ENCODE measurements at places on chromosomes 12 and 14.

- no peak for DNase-seq
Measured at GRCh38 chr12:92488735-92489134, 214.1 kb upstream of the PLEKHG7 start.

- DNase-seq = no peak
Measured at GRCh38 chr14:91113829-91114078, at the start of gene DGLUCY. Gene DGLUCY (plus strand): TSS chr14:91114073. CDS start chr14:91160295, 46,222 bp downstream.

DNA sequence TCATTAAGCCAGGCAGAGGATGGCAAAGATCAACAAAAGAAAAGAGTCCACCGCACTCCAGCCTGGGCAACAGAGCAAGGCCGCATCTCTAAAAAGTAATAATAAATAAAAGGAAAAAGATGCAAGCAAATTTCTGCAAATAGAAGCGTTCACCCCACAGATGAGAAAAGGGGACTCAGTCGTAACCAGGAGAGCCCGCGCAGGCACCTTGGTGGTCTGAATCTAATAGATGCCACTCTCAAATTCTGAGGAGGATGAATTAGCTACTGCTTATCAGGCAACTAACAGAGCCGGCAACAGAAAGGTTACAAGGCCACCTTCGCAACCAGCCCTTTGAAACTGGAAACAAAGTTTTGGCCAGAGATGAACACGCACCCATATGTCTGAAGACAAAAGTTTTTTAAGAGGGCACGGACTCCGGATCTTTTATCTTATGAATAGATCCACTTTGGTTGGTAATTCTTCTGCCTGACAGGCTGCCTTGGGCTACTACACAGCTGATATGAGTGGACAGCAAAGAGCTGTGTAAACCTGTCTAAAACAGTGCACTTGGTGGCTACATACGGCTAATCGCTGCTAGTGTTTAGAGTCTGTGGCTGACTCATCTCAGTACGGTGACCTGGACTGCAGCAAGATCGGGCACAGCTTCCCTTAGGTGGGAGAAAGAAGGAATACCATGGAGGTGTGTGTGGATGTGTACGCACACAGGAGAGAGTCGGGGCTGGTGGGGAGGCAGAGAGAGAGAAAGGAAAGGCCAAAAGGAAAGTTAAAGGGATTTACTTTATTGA lies 32.9 kb upstream of the TTC7B start:
- no peak for DNase-seq

DNA sequence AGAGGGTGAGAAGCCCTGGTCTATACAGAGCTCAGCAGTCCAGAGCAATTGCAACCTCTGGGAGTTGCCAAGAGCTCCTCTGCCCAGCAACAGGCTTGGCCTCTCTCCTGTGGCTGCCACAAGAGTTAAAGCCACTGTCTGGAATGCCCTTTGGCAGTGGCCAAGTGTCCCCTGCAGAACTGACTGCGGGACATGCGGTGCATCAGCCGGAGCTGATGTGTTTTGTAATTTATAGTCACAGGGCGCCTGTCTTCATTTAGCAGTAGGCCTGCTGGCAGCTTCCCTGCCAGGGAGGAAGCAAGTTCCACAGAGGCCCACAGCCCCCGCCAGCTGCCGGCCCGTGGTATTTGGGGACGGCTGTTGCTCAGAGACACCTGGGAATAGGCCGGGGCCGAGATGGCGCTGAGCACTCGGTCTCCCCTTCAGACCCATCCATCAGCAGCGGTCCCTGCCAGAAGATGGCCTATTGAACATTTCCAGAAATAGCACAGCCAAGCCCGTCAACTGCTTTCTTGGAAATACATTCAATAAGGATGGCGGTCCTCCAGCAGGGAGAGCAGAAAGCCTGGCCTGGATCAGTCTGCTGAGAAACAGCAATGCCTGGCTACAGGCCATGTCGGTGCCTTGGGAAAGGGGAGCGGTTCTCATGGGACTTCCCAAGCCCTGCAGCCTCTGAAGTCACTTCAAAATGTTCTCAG lies 217.4 kb downstream of the CRADD start:
- DNase-seq = no peak

- DNase-seq = peak; percentile 10
Measured at GRCh38 chr14:74834692-74835392, 41.1 kb downstream of the PROX2 start.

DNA sequence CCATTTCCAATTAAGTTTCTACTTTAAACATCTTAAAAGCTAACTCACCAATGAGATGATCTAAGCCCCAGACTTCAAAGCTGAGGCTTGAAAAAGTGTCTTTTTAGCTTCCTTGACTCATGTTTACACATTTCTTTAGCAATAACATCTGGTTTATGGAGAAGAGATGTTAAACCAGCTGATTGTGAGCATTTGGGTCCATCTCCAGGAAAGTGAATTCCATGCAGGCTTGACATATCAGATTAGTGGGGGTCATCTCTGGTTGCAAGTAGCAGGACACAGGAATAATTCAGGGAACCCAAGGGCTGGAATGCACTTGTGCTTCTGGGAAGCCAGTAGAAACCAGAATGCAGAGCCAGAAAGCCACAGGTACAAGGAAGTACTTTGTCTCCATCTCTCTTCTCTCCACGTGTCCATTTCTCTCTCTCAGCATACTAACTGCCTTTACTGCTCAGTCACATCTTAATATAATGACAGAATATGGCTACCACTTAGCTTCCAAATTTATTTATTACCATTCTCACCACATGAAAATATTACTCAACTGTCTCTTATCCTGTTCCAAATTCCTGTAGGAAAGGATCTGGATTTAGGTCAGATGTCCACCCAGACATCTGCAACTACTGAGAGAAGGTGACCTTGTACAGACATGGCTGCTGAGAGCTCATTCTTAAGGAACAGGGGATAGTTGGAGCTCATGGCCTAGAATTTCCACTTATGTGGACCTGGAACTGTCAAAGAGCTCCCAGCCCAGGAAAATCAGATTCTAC lies 104.4 kb downstream of the SCN8A start:
- DNase-seq = no peak

- DNase-seq = no peak
Measured at GRCh38 chr12:45200491-45201043, 15.3 kb upstream of the ANO6 start.

DNA sequence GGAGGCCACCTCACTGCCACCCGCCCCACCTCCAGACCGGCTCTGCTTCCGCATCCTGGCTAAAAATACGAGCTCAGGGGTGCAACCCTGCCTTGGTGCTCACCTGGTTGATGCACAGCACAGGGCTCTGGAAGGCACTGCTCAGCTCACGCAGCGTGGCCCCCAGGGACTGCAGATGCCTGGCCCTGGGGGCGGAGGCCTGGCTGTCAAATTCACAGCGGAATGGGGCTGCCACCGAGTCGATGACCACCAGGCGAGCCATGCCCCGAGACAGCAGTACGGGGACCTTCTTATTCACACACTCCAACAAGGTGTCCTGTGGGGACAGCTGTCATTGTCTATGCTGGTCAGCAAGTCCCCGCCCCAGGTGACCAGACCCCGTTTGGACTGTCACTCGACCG lies 16.0 kb downstream of the XRCC3 start:
- no peak for DNase-seq

GRCh38 chr14:83863042-83863774 lies 1666.7 kb upstream of the FLRT2 start:
- DNase-seq = no peak

- DNase-seq = peak; percentile 70
Measured at GRCh38 chr14:22976620-22977433, 5.5 kb downstream of the AJUBA start.

- DNase-seq = peak; percentile 90
Measured at GRCh38 chr12:31736472-31736871, 7.7 kb upstream of the AMN1 start.

DNA sequence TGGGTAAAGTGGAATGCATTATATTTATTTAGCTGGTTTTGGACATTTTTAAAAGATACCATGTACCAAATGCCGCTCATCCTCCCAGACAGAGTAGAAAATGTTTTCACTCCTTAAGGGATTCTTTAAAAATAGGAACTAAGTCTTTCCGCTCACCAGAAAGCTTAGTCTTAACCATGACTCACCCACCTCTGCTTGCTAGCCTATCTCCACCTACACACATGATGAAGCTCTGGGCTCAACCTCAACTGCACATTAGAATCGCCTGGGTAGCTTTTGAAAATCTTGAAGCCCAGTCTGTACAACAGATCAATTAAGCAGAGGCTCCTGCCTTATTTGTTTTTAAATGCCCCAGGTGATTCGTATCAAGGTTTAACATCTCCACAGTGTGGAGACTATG lies 260.5 kb downstream of the NEDD1 start:
- DNase-seq = peak; percentile 33

DNA sequence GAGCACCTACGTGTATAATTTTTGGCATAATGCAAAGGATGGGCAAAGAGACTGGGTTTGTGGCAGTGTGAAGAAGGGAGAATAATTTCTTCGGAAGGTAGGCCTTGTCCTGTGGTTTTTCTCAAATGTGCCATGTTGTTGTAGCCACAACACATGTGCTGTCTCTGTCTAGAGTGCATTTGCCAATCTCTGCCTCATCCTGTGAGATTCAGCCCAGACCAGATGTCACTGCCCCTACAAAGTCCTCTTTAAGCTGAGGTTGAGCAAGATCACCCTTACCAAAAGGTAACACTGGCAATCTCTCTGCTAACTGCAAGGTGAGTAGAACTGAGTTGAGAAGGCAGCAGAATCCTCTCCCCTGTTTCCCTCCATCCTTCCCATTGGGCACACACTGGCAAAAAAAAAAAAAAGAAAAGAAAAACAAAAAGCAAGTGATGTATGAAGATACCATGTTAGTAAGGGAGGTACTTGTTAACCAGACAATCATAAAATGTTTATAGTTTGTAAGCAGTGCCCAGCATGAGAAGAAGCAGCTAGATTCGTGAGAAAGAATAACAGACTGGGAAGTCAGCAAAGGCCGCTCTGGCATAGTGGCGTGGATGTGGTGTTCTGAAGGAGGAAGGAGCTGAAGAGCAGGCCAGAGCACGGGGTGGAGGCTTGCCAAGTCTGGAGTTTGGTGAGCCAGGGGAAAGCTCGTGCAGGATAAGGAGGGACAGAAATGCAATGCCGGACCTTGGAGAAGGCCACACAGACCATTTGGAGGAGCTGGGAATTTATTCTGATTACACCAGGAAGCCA lies 18.9 kb downstream of the DYRK2 start:
- DNase-seq = no peak

DNA sequence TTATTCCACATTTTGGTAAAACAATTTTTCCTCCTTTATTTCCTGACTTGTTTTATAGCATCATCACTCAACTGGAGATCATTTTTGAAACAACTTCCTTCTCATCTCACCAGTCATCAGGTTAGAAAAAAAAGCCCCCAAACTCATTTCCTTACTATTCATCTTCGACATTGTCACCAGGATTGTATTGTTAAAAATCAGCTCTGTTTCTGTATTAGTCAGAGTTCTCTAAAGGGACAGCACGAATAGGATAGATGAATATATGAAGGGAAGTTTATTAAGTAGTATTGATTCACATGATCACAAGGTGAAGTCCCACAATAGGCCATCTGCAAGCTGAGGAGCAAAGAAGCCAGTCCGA lies 392.6 kb downstream of the FUT8 start:
- no peak for DNase-seq

- DNase-seq = no peak
Measured at GRCh38 chr14:84336433-84336832, 1193.5 kb upstream of the FLRT2 start.

- DNase-seq = no peak
Measured at GRCh38 chr12:48018618-48018995, 14.3 kb upstream of the COL2A1 start.

- peak; percentile 5 for DNase-seq
Measured at GRCh38 chr12:78406828-78407227, 457.7 kb upstream of the SYT1 start.

GRCh38 chr14:61321385-61322010 lies at the start of gene PRKCH:
Gene PRKCH (plus strand): TSS chr14:61321579. CDS start chr14:61322102, 523 bp downstream.
- DNase-seq = no peak

DNA sequence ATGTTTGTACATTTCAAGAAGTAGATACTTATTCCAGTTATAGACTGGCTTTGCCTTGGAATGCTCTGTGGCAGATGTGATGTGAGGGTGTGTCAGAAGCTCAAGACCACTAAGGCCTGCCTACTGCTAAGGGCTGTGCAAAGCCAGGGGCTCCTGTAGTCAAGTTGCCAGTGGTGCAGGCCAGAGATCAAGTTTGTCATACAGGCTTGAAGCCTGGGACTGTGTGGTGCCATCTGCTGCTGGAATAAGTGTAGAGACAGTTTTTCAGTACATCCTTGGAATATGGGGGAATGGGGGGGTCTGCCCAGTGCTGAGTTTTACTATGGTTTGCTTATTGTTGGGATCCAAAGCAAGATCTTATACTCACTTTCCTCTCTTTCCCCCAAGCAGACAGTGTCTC lies 649.9 kb upstream of the FOXG1 start:
- no peak for DNase-seq

- DNase-seq = no peak
Measured at GRCh38 chr12:49017891-49018260, 700 bp downstream of the PRKAG1 start.

GRCh38 chr12:8034802-8035201 lies 2.3 kb downstream of the FOXJ2 start:
- DNase-seq = no peak

GRCh38 chr12:108696996-108697290 lies 34.4 kb downstream of the CORO1C start:
- no peak for DNase-seq

DNA sequence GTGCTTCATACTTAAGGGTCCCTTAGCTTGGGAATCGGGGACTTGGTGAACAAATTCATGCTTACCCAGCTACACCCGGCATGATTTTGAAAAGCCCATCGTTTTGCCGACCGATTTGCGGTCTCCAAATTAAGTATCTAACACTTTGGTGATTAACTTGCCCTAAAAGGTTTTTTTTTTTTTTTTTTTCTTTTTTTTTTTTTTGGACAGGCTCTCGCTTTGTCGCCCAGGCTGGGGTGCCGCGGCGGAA lies 843 bp upstream of the HSP90AA1 start:
- DNase-seq = no peak

GRCh38 chr12:47686645-47687240 lies 19.1 kb downstream of the RPAP3 start:
- peak; percentile 30 for DNase-seq

DNA sequence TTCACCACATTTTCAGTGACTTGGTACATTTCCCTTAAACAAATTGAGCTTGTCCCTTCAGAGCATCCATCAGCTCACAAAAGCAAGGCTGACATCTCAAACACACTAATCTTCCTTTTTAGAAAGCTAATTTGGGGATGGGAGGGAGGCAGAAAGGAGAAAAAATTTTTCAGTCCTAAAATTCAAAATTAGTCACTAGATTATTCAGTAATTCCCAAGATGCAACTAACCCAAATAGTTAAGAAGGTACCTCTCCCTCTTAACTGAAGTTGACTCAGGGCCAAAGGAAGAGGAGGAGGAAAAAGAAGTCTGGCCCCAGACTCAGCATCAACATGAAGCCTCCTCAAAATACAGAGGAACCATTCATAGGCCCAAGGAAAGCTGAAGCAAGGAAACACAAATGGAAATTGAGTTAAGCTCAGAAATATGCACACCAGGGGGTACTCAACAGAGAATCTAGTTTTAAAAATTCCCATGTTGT lies 21.7 kb downstream of the CBX5 start:
- peak; percentile 8 for DNase-seq

- DNase-seq = no peak
Measured at GRCh38 chr14:89519040-89519439, 102.0 kb upstream of the FOXN3 start.

- DNase-seq = no peak
Measured at GRCh38 chr12:215116-215515, 1.2 kb upstream of the SLC6A12 start.
